ENCODE measurements at places on chromosomes 1 and 21.

- DNase-seq: no peak
These were observed 564.3 kb upstream of the NEGR1 start for GRCh38 chr1:72846476-72847278.

DNA sequence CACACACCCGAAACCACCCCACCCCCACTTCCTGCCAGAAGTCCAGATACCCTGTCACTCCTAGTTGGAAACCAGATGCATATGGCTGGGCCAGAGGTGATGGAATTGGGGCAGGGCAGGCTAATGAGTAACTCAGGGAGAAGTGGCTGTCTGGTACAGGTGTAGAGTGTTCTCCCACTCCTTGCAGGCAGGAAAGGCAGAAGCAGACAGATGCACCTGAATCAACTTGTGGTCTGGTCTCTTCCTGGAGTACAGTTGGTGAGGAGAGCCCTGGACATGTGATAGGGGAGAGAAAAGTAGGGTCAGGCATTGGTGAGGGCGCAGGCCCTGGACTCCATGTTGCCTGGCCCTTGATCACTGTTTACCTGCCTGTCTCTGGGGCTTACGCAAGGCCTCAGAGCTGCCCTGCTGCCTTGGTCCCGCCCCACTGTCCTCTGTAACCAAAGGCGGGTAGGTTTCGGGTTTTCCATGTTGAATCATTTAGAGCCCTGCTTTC, 2.5 kb downstream of the CGN start:
- peak; percentile 37 for DNase-seq

DNA sequence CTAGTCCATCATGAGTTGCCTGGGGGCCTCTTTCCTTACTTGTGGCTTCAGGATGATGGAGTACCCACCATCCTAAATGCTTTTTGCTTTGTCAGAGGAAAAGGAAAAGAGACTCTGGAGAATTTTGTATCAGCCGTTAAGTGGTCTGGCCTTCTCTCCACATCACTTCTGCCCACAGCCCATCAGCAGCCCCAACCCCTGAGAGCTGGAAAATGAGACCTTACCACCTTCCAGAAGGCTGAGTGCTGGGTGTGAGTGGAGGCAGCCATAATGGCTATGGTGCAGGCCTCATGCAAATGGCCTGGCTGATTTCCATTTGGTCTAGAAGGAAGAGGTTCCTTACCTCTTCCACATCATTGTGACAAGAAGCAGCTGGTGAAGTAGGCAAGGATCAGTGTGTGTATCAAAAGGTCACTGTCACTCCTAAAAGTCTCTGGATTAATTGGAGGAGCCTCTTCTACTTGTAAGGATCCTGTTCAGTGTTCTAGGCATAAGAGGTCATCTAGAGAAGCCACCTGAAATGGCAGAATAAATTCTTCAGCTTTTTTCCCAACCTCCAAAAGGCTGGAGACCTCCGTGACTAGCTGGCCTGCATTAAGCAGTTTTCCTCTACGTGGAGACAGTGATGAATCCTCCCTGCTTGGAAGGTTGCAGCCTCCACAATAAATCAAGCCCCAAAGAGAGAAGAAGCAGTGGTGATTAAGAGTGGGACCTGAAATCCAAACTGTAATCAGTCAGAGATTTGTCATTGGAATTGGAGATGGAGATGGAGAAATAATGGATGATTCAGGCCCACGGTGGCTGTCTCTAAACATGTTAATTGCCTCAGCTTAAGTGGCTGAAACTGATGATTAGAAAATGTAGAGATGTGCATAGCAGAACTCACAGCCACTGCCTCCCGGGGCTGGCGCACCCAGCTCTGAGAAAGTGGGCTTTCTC, 111.5 kb downstream of the CNIH3 start:
- DNase-seq: no peak

- DNase-seq: no peak
These were observed 85.3 kb downstream of the SLC66A1 start for GRCh38 chr1:19397217-19397945.

- no peak for DNase-seq
These were observed at the start of gene NTMT2 for GRCh38 chr1:170145770-170146676. TSS of gene NTMT2 (plus strand) at chr1:170145959. CDS start at chr1:170146108, 149 bp downstream.

DNA sequence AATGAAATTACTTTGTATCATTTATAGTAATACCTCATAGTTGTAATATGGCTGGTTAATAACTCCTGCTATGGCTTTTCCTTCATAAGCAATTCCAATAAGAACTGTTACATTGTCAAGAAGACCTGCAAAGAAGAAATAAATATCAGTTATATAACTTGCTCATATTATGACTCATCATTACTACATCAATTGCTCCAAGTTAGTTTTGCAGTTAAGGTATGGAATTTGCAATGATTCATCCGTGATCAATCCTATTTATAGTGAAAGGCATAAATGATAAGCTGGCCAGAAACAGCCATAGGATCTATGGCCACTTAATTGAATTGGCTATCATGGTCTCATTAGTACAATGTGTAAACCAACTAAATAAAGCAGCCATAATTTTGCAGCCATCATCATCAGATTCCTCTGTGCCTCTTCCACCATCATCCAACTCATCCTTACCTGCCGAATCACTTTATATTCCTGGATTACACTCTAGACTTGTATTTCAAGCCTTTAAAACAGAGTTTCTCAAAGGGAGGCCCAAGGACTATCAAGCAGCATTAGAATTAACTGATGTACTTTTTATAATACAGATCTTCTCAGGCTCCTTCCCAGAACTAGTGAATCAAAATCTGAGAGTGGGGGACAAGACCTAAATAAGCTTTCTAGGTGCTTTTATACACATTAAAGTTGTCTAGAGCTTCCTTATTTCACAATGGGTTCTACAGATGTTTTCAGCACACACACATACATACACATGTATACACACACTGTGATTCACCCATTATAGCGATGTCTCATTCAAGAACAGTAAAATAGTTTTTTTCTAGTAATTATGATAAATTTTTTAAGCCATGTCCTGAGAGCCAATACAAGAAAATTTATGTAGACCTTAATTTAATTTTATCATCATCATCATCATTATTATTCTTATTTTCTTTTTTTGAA, 21.2 kb upstream of the EPRS1 start:
- DNase-seq: no peak

DNA sequence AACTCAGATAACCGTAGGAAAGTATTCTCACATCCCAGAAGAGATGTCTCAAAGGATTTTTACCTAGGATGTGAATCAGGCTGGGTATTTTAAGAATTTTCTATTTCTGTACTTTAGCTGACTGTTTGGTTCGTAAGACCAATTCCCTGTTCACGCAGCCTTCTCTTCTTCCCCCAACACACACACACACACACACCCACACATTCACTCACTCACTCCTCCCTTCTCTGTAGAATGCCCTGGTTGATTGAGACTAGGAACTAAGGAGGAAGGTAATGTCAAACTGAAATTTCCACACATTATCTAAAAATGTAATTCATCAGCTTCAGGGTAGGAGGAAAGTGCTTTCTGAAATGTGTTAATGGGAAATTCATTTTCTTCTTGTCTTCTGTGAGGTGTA, 43.5 kb downstream of the ELAVL4 start:
- DNase-seq: no peak

DNA sequence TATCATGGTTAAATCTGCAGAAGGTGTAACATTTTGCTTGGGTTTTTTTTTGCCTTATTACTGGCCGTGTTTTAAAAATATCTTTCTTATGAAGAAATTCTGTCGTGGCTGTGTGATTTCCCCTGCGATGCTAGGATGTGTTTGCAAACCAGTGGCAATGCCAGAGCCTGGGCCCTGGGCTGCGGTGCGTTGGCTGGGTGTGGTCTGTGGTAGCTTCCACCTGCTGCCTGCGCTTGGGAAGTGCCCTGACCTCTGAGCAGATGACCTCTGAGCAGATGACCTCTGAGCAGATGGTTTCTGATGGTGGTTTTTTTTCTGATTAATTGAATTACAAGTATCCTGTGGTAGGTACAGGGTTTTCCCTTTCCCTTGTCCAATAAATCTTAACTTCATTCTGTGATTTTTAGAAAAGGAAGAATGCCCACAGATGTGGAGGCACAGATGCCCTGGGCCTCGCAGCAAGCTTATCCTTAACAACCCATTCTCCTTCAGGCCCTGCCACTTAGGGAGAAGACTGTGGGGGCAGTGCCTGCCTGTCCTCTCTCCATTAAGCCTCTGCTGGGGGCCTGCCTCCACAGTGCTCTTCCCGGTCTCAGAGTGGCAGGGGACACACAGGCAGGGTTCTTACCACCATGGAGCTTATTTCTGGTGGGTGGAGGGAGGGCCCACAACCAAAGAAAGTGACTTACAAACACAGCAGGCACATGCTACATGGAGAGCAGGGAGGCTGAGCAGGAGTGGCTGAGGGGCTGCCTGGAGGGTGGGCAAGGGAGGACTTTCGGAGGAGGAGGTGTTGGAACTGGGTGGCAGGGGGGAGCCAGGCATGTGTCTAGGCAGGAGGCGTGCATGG, 81.7 kb downstream of the PCBP3 start:
- no peak for DNase-seq

- DNase-seq: no peak
These were observed 111.5 kb downstream of the SEC16B start for GRCh38 chr1:177858332-177858821.

DNA sequence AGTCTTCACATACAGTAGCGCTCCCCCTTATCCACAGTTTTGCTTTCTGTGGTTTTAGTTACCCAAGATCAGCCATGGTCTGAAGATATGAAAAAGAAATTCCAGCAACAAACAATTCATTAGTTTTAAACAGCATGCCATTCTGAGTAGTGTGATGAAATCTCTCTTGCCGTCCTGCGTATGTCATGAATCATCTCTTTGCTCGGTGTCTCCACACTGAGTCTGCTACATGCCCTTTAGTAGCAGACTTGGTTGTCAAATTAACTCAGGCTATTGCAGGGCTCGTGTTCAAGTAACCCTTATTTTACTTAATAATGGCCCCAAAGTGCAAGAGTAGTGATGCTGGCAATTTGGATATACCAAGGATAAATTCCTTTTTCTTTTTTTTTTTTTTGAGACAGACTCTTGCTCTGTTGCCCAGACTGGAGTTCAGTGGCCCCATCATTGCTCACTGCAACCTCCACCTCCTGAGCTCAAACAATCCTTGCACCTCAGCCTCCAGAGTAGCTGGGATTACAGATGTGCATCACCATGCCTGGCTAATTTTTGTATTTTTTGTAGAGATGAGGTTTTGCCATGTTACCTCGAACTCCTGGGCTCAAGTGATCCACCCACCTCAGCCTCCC, 22.6 kb downstream of the PHACTR4 start:
- no peak for DNase-seq

- no peak for DNase-seq
These were observed 19.6 kb downstream of the C21orf91 start for GRCh38 chr21:17799414-17800164.

- DNase-seq: no peak
These were observed 1.6 kb downstream of the EPS15 start for GRCh38 chr1:51517361-51518032.

GRCh38 chr1:181398544-181398943, 84.8 kb upstream of the CACNA1E start:
- no peak for DNase-seq

DNA sequence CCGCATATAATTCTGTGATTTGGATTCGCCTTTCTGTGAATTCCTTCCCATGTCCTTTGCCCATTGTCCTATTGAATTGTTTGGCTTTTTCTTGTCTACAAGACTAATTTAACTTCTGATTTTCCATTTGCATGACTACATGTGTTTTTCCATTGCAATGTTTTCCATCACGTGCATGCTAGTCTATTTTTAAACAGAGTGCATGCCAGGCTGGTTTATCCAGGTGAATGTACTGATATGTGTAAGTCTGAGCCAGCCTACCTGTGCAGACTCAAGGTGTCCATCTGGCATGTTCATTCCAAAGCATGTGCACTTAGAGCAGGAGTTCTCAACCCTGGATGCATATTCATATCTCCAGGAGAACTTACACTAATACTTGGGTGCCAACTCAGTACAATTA, 59.7 kb downstream of the INAVA start:
- no peak for DNase-seq

- DNase-seq: peak; percentile 71
These were observed 19.4 kb downstream of the PLEKHO1 start for GRCh38 chr1:150168960-150169601.

GRCh38 chr1:91745640-91746373, 140.1 kb downstream of the TGFBR3 start:
- no peak for DNase-seq

DNA sequence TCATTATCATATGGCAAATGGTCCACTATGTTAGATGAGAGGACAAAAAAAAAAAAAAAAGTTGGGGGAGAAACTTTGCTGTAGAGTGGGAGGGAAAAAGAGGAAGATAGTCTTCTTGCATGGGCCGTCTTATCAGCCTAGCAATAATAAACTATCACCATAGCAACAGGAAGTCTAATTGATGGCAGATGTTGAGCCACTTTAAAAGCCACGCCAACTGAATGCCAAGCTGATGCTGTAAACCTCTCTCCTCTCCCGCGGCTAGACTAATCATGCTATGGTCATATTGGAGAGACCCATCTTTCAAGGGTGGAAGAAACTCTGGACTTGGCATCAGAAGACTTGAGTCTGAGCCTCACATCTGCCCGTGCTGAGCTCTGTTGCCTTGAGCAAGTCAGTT, 122.2 kb upstream of the HOOK1 start:
- no peak for DNase-seq

DNA sequence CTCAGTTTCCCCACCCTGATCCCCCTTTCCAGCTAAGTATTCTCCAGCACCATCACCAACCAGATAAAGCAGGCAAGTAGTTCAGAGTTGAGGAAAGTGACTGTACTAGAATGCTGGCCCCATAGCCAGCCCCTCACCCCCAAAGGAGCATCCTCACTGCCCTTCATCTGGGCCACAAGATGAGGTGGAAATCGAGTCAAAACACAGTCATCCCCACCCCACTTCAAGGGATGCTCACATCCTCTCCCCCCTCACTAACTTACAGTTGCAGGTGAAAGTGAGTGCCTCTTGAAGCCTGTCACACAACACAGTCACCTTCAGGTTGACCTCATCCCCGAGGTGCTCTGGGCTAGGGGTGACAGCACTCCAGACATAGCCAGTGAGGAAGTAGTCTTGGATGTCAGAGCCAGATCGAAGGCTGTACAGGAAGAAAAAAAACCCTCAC, 30.4 kb downstream of the PIK3C2B start:
- DNase-seq: no peak

GRCh38 chr1:83997631-83998030, 1.3 kb downstream of the TTLL7 start:
- DNase-seq: no peak

- DNase-seq: no peak
These were observed 90.5 kb downstream of the GDAP2 start for GRCh38 chr1:117838911-117839310.

- no peak for DNase-seq
These were observed 138.9 kb downstream of the ACTL8 start for GRCh38 chr1:17893891-17894631.

DNA sequence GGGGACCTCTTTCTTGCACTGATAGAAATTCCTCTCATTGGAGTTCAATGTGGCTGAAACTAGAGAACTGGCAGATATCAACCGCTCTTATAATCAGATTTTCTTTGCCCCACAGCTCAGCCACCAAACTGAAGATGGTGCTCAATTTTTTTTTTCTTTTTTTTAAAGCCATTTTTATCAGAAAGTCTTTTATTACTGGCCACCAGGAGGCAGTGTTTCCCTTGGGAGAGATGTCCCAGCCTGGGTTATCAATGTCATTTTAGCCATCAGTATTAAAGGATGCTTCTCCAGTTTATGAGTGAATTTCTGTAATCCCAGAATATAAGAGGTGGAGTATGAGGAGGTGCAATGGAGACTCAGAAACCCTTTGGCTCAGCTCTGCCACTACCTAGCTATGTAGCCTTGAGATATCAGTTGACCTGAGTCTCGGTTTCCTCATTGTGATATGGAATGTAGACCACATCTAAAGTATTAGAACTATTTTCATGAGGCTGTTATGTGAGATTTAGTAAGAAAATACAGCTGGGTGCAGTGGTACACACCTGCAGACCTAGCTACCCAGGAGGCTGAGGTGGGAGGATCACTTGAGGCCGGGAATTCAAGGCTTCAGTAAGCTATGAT, 27.6 kb downstream of the CD244 start:
- no peak for DNase-seq
